ENCODE measurements at places on chromosomes 5 and 9.

GRCh38 chr5:53110156-53110555, 599 bp upstream of the MOCS2 start:
- DNase-seq, result no peak

DNA sequence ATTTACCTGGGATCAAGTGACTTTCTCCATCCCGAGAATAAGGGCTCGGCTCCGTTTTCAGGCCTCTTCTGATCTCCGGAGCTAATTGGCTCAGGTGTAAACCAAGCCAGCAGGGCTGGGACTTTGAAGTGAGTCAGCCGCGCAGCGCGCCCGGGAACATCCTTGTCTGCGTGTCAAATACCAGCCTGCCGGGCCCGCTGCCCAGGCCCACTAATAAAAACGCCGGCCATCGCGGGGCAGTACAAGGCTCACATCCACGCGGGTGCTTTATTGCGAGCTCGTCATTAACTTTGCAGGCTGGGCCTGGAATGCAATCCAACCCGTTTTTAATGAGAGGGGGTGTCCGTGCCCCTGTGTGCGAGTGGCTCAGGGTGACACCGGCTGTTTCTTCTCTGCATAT, 416.8 kb downstream of the IRX2 start:
- DNase-seq, result peak; percentile 56

- DNase-seq, result peak; percentile 30
Observed at GRCh38 chr5:177362610-177363507, 5.1 kb downstream of the RGS14 start.

DNA sequence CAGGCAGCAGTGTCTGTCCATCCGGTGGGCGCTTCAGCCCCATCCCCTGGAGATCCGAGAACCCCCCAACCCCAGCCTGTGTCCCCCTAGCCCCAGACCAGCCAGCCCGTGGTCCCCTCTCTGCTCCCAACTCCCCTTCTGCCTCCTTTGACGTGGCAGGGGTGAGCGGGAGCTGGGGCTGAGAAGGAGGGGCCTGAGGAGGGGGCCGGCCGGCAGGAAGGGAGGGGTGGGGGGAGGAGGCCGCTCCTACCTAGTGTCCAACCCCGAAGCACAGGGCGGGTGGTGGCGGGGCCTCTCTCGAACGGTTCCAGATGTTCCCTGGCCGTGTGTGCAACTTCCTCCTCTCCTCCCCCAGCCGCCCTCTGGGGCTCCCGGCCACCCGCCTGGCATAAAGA, 31.0 kb downstream of the GOLGA2 start:
- DNase-seq, result no peak

- peak; percentile 97 for DNase-seq
Observed at GRCh38 chr9:70601000-70601951, 186.8 kb upstream of the KLF9 start.

DNA sequence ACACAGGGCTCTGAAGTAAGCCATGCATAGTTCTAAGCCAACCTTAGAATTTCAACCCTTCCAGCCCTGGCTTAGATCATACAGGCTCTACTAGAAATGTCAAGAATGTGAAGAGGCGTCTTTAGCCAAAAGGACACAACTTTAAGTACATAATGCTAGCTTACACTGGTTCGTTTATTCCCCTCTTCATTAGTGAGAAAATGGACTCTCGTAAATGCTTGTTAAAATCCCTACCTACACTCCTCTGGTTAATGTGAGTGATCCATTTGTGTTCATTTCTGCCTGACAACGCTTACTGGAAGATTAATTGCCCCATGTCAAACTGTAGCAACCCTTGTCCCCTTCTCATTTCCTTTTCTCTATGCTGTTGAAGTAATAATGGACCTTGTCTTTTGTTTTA, 149.3 kb upstream of the POU5F2 start:
- DNase-seq, result no peak

DNA sequence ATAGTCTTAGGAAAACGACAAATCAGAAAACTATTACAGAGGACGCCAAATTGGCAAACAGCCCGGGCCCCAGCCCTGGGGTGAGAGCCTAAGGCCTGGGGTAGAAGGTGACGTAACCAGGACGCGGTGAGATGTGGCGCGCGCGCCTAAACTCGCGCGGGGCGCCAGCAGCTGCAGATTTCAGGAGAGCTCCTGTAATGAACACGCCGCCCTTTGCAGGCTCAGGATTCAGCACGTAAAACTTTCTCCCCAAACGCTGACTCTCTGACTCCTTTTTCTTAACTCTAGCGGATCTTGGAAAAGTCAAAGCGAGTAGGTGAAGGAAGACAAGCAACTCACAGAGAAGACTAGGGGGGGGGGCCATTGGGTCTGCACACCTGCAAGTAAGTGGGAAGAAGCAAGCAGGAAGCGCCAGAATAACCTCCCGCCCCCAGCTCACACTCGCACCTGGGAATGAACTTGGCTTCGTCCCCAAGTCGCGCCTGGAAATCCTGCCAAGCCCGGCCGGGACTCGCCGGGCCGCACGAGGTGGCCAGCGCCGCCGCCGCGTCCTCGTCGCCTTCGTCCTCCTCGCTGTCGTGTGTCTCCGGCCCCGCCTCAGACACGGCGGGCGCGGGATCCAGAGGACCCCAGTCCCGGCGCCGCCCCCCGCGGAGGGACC, 822 bp downstream of the RASEF start:
- DNase-seq, result peak; percentile 50

GRCh38 chr9:106878934-106879333, 16.0 kb downstream of the ZNF462 start:
- DNase-seq, result no peak

DNA sequence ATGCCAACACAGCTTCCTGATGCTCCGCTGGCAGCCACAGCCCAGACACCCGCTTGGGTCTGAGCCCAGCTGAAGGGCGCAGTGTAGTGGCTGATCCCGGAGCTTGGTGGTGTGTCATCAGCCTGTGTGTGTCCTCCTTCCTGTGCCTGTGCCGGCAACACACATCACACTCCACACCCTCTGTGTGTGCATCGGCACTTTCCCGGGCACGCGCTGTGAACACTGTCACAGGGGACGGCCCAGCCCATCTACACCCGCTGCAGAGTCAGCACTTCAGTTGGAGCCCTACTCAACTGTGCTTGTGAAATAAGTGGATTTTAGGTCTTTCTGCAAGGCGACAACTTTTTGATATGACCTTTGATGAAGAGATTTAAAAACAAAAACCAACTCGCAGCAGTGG, 189.4 kb downstream of the IRX2 start:
- no peak for DNase-seq

- DNase-seq, result no peak
Observed at GRCh38 chr9:108316066-108316465, 539.7 kb downstream of the ACTL7B start.

DNA sequence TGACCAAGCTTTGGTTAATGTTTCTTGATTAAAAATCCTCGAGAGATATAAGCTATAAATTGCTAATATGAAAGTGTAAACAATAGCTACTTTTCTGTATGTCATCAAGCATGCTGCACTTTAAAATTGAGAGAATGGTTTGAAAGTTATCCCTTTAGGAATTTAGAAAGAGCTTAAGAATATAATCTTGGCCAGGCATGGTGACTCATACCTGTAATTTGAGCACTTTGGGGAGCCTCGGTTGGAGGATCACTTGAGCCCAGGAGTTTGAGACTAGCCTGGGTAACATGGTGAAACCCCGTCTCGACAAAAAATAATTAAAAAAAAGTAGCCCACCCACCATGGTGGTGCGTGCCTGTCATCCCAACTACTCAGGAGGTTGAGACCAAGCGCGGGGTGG, 12.2 kb upstream of the MROH2B start:
- DNase-seq, result no peak

Measured in NCI-H2171 (cell line).